Smooth muscle cell of the pulmonary artery (primary cell): ENCODE measurements at places on chromosomes 6 and 20. TPM values are rescaled to one million over a fixed set of nuclear protein-coding genes. Genes with fewer than 3 reads are reported as not detected.

The ERVFRD-1 gene
- total RNA-seq: not detected in 2 replicates

The CLDN20 gene
- not detected in 2 replicates for total RNA-seq

The FILIP1 gene
- 0.33 and 0.91 TPM in 2 replicates for total RNA-seq

The LGSN gene
- total RNA-seq: 0.07 TPM in 1 of 2 replicates, not detected in the other

The POU3F2 gene
- total RNA-seq: not detected in 2 replicates

The CEP162 gene
- 2.7 and 6.6 TPM in 2 replicates for total RNA-seq

The C2 gene
- total RNA-seq: 1.7 and 4.7 TPM in 2 replicates

The SEMG1 gene
- not detected in 2 replicates for total RNA-seq

The MUC22 gene
- not detected in 2 replicates for total RNA-seq

The BNIP5 gene
- total RNA-seq: not detected in 2 replicates

The ADGRB3 gene
- total RNA-seq: 0.83 and 1.4 TPM in 2 replicates

The BPIFB1 gene
- total RNA-seq: 0.07 TPM in 1 of 2 replicates, not detected in the other

The ANGPT4 gene
- not detected in 2 replicates for total RNA-seq

The ZSCAN23 gene
- 4.7 TPM in 2 replicates for total RNA-seq

The PGM3 gene
- 126 and 140 TPM in 2 replicates for total RNA-seq

The TEAD3 gene
- total RNA-seq: 16.1 and 16.2 TPM in 2 replicates

The TRIM10 gene
- not detected in 2 replicates for total RNA-seq

The PPP1R3G gene
- 3.0 TPM in 2 replicates for total RNA-seq

The RSPO3 gene
- 1.7 and 8.0 TPM in 2 replicates for total RNA-seq

The PRR18 gene
- not detected in 2 replicates for total RNA-seq

The PERP gene
- total RNA-seq: 22.4 and 35.7 TPM in 2 replicates

The EPPIN gene
- 0.39 TPM in 1 of 2 replicates, not detected in the other for total RNA-seq

The TREML2 gene
- 0.07 TPM in 1 of 2 replicates, not detected in the other for total RNA-seq

The SLC22A16 gene
- not detected in 2 replicates for total RNA-seq

The SAMD3 gene
- total RNA-seq: 9.3 and 9.7 TPM in 2 replicates

The NKAPL gene
- 0.96 and 1.7 TPM in 2 replicates for total RNA-seq

The SLC17A1 gene
- total RNA-seq: not detected in 2 replicates

The MOCS1 gene
- total RNA-seq: 18.1 and 31.3 TPM in 2 replicates

The CDKAL1 gene
- total RNA-seq: 11.8 and 12.2 TPM in 2 replicates

The NUDT3 gene
- 15.7 and 19.9 TPM in 2 replicates for total RNA-seq

The LKAAEAR1 gene
- not detected in 2 replicates for total RNA-seq

The MLIP gene
- total RNA-seq: 0.26 and 0.40 TPM in 2 replicates

The PTCRA gene
- total RNA-seq: not detected in 2 replicates

The LY6G6D gene
- total RNA-seq: not detected in 2 replicates

The GABBR1 gene
- total RNA-seq: 18.3 and 25.4 TPM in 2 replicates

The EPB41L1 gene
- total RNA-seq: 42.2 and 48.2 TPM in 2 replicates

The ESR1 gene
- 0.36 and 1.8 TPM in 2 replicates for total RNA-seq

The GABRR1 gene
- total RNA-seq: not detected in 2 replicates

The ALDH8A1 gene
- 0.72 and 1.8 TPM in 2 replicates for total RNA-seq

The SLCO4A1 gene
- total RNA-seq: 0.13 and 0.30 TPM in 2 replicates

The CDSN gene
- not detected in 2 replicates for total RNA-seq

The MDN1 gene
- 27.3 and 33.4 TPM in 2 replicates for total RNA-seq

The ADTRP gene
- 2.0 and 9.0 TPM in 2 replicates for total RNA-seq

The TMEM74B gene
- 0.10 and 0.13 TPM in 2 replicates for total RNA-seq
